ENCODE measurements at places on chromosomes 3 and 15.

DNA sequence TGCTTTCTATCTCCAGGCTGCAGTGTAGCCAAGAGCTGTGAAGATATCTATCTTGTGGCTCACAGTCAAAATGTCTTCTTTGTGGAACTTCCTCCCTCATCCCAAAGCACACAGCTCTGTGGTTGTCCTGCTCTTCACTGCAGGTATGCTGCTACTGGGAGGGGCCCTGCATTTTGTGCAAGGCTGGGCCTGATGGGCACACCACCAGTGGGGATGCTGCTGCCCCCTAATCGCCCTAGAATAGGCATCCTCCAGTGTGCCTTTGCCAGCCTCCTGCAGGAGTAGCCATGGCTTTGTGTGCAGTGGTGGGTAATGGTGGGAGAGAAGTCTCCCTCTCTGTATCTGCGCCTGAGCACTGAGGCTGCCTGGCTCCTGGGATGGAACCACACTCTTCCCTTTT, 297.3 kb downstream of the DOCK3 start:
- DNase-seq = no peak

DNA sequence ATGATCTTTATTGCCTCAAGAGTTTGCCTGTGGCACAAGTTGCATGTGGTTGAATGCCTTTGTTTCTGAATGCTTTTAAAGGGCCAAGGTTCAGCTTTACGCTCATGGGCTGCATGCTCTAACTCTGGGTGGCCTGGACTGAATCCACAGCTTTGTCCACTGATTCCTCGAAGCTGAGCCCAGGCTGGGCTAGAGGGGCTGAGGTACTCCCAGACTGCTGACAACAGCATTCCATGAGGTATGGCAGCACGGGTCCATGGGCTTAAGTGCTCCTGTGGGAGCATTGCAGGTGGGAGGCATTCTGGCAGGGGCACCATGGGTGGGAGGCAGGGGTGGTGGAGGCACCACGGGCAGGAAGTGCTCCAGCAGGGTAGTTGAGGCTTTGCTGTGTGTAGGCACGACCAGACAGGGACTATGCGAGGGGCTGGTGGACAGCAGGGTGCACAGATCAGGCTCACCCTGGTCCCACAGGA, 61.6 kb downstream of the GLCE start:
- no peak for DNase-seq

GRCh38 chr15:101642361-101642760, 9.8 kb downstream of the TM2D3 start:
- no peak for DNase-seq

DNA sequence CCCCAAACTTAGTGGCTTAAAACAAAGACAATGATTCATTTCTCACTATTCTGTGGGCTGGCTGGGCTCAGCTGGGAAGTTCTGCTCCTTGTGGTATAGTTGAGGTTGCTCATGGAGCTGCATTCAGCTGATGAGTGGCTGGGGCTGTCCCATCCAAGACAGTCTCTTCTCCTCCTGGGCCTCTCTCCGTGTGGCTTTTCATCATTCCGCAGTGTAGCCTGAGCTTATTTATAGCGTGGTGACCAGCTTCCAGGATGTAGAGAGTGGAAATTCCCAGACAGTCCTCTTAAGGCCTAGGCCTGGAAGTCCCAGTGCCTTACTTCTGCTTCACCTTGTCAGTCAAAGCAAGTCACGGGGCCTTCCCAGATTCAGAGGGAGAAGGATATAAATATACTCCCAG, 136.7 kb upstream of the DAZL start:
- no peak for DNase-seq

DNA sequence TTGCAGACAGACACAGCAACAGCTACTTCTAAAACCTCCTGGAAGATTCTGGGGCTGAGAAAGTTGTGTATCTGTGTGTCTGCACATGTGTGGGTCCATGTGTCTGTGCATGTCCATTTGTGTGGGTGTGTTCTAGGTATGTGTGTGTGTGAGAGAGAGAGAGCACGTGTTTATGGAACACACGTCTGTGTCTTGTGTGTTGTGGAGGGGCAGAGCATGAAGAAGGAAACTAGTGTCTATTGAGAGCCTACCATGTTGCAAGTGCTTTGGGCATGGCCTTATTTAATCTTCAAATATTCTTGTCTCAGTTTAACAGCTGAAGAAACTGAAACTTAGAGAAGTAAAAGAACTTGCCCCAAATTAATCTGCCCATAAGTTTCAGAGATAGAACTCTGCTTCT, 327.5 kb downstream of the UACA start:
- DNase-seq = no peak

GRCh38 chr3:73786321-73786807, 161.6 kb upstream of the PDZRN3 start:
- no peak for DNase-seq

DNA sequence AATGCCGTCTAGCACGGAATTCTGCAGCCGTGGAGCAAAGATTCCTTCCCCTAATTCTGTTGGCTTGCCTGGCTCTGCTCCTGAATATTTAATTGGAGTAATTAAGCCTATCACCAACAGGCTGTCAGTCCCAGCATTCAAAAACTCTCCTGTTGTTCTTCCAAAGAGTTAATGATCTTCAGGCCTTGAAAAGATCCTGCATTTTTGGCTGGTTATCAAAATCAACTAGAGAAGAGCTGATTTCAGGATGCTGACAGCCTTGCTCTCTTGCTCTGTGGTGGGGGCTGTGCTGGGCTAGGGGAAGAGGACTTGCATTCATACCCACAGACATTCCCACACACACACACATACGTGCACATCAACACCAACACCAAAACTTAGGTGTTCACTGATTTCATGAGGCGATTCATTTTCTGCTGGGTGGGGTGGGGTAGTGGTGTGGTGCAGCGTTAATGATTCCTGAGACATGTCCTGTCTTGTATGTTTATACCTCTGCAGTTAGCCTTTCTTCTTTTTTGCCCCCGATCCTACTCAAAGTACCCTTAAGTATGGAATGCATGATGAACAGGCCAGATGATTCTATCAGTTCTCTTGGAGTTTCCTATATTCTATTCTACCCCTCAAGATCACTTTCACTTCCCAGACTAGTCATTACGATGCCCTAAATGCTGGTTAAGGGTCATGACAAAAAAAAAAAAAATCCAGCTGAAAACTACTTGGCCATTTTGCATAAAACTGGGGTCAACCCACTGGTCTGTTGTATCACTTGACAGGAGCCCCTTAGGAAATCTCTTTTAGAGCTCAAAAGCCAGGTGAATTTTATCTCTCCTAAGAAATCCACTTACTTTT, 42.3 kb downstream of the CPN2 start:
- no peak for DNase-seq

DNA sequence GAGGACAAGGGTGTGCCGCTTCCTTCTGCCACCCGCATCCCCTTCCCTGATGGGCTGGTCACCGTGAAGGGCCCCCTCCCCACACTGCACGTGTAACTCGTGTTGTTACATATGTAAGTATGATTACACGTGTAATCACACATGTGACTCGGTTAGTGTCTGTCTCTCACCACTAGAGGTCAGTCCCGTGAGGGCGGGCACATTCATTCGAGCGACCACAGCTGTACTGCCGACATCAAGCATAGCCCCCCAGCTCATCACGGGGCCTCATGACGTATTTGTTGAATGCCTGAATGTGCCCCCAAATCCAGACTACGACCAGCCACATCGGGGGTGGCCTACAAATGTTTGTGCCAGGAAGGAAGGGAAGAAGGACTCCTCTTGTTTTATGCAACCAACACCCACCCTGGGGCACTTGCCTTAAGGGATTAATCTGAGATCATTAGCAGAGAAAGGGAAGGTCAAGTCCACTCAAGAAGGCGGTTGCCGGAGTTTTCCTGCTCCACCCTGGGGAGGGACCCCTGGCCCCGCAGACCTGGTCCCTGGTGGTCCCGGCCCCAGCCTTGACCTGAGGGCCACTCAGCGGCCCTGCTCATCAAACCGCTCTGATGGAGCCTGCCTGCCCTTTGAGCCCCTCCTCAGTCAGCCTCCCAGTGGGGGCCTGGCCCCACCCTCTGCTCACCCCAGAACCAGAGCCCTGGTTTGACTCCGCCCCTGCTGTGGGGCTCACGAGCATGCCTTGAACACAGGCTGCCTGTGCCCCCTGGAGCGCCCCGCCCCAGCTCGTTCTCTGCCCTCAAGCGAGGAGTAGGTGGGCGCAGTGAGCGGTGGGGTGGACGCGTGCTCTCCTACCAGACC, 52.8 kb downstream of the RGMA start:
- peak; percentile 87 for DNase-seq

DNA sequence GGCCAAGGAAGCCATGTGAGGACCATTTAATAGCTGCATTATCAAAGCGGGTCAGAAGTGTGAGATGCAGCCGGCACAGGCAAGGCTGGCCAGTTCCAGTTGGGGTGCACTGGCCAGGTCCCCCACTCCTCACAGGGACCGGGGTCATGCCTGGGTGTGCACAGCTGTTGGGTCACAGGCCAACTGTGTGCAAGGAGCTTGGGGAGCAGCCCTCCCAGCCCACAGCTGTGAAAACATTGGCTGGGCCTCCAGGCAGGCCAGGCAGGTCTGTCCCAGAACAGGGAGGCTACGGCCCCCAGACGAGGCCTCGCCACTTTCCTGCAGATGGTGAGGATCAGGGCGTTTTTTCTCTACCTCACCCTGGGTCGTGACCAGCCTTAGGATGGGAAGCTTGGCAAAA, 521.0 kb downstream of the NTRK3 start:
- DNase-seq = no peak

GRCh38 chr15:81047928-81048327, 47.2 kb downstream of the TLNRD1 start:
- DNase-seq = no peak

DNA sequence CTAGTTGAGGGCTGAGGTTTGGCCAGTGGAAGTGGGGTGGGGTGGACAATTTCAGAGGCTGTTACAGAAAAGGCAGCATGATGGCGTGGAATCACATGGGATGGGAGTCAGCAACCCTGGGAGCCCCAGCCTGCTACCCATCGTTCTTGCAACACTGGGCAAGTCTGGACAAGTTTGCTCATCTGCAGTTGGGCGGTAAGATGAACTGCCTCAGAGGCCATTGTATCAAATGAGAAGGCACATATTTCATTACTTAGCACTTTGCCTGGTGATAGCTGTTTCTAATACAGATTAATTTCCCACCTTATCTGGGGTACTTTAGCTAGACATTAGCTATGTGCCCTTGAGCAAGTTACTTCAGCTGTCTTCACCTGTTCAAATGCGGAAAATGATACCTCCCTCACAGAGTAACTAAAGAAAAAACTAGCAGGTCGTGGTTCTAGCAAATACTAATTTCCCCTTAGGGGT, 248.9 kb downstream of the THSD4 start:
- DNase-seq = no peak

GRCh38 chr3:110568246-110568645, 503.4 kb upstream of the NECTIN3 start:
- no peak for DNase-seq

GRCh38 chr3:177351757-177352158, 154.5 kb upstream of the TBL1XR1 start:
- DNase-seq = no peak

DNA sequence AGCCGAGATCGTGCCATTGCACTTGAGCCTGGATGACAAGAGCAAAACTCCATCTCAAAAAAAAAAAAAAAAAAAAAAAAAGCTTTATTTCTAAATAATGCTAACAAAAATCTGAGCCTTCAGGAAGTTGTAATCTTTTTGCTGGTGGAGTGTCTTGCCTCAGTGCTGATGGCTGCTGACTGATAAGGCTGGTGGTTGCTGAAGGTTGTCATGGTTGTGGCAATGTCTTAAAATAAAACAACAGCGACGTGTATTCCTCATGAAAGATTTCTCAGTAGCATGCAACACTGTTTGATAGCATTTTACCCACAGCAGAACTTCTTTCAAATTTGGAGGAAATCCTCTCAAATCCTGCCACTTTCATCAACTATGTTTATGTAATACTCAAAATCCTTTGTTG, 77.4 kb upstream of the PTPRG start:
- no peak for DNase-seq

DNA sequence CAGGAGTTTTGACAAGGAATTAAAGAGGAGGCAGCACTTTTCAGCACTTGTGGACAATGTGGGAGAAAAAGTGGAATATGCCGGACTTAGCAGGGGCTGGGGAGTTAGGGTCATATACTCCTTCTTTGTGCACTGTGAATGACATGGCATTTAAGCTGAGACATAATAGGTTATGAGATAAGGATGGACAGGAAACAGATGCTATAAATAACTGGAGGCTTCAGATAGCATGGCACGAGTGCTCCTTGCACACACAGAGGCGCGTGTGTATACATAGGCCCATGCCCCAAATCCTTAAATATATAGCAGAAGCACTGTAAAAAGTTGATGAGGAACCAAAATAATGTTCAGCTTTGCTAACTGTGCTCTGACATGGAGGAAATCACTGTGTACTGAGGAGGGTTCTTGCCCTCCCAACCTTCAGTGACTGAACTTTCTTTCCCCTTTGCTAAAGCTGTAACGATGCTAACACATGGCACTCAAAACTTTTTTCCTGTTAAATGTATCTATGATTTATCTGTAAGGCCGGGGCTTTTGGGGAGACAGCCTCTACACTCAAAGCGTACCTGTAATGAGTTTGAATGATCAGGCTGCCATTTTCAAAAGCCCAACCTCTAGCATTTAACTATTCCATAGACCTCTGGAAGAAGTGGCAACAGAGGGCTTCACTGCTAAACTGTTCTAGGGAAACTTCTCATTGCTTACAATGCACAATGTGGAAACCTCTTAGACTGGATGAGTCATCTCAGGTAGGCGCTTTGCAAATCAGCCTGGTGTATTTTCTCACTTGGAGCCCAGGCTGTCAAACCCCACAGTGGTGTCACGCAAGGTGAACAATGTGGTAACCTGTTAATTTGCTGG, 784.6 kb downstream of the NR2F2 start:
- DNase-seq = no peak

DNA sequence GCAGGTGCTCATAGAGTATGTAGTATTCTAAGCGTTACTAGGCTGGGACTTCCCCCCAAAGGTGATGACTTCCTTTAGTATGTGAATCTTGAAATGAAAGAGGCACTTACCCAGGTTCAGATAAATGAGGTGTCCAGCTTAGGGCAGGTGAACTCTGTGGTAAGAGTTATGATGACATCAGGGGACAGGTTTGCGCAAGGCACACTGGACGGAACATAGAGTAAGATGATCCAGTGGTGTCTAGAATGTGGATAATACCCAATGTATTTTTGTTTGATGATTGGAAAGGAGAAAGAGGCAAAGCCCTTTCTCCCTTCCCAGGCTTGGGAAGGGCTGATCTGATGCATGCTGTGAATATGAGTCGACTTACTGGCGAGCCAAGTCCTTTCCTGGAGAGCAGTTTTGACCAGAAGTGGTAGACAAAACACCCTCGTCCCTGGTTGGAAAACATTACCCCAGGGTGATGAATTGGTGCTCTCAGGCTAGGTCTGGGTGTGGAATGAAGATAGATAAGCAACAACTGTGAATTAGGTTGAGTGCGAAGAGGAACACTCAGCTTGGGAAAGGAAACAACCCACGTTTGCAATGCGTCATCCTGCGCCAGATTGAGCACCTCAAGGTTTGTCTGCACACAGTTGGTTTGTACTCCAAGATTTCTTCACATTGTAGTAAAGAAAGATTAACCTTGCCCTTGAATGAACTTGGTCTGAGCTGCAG, 124.2 kb downstream of the GHSR start:
- DNase-seq = no peak

All from HuH-7.5 (cell line).